Diencephalon (tissue), 1 donor: ENCODE measurements at places on chromosomes 1 and 21. TPM values are rescaled to one million over a fixed set of nuclear protein-coding genes. Genes with fewer than 3 reads are reported as not detected.

The HSD3B2 gene
- not detected for total RNA-seq

The RHD gene
- total RNA-seq = 0.92 TPM

The TSTD1 gene
- total RNA-seq = 52.1 TPM

The FALEC gene
- 0.92 TPM for total RNA-seq

The WNT4 gene
- 11.3 TPM for total RNA-seq

The SIPA1L2 gene
- 60.2 TPM for total RNA-seq

The RBM34 gene
- 65.3 TPM for total RNA-seq

The FMN2 gene
- total RNA-seq = 46.8 TPM

The MTARC1 gene
- total RNA-seq = 9.2 TPM

The SIK1 gene
- 6.5 TPM for total RNA-seq

The CCDC17 gene
- 0.46 TPM for total RNA-seq

The NUP133 gene
- total RNA-seq = 58.4 TPM

The INPP5B gene
- total RNA-seq = 14.5 TPM

The KLHDC9 gene
- 15.5 TPM for total RNA-seq

The PCBP3 gene
- 13.8 TPM for total RNA-seq

The CFAP74 gene
- total RNA-seq = 1.8 TPM

The RPF1 gene
- total RNA-seq = 29.8 TPM

The LCE1D gene
- total RNA-seq = not detected

The OR2G6 gene
- not detected for total RNA-seq

The B3GALT5 gene
- total RNA-seq = 3.2 TPM

The SPATA17 gene
- 13.4 TPM for total RNA-seq

The NKAIN1 gene
- 29.5 TPM for total RNA-seq

The WLS gene
- total RNA-seq = 117 TPM

The TSPAN2 gene
- total RNA-seq = 46.6 TPM

The PPFIA4 gene
- 32.8 TPM for total RNA-seq

The GJB5 gene
- not detected for total RNA-seq

The GSTM5 gene
- 6.2 TPM for total RNA-seq

The TCEA3 gene
- total RNA-seq = 2.3 TPM

The GPR89B gene
- 21.0 TPM for total RNA-seq

The SH2D1B gene
- not detected for total RNA-seq

The KCNT2 gene
- 32.8 TPM for total RNA-seq

The ADAM15 gene
- 20.5 TPM for total RNA-seq

The PLA2G2C gene
- total RNA-seq = not detected

The CNIH3 gene
- total RNA-seq = 21.5 TPM

The DNASE2B gene
- total RNA-seq = 0.23 TPM

The IL20 gene
- total RNA-seq = not detected

The OR10Z1 gene
- total RNA-seq = not detected

The SLC16A4 gene
- 5.8 TPM for total RNA-seq

The GPR37L1 gene
- 6.5 TPM for total RNA-seq

The PGLYRP3 gene
- total RNA-seq = not detected

The STIL gene
- total RNA-seq = 8.1 TPM
